Stimulated activated CD4-positive, alpha-beta T cell treated with anti-CD3 and anti-CD28 coated beads, Interleukin-1b, Interleukin-23, amount 100 ng/mL, for 1 hour (primary cell): ENCODE measurements at places on chromosomes 6 and 20.

GRCh38 chr20:56766528-56766927, 137.4 kb downstream of the TFAP2C start:
- DNase-seq, result no peak

GRCh38 chr6:135801755-135802465, 49.6 kb upstream of the PDE7B start:
- DNase-seq, result no peak

- no peak for DNase-seq
Measured at GRCh38 chr20:17223553-17223952, 3.3 kb upstream of the PCSK2 start.

DNA sequence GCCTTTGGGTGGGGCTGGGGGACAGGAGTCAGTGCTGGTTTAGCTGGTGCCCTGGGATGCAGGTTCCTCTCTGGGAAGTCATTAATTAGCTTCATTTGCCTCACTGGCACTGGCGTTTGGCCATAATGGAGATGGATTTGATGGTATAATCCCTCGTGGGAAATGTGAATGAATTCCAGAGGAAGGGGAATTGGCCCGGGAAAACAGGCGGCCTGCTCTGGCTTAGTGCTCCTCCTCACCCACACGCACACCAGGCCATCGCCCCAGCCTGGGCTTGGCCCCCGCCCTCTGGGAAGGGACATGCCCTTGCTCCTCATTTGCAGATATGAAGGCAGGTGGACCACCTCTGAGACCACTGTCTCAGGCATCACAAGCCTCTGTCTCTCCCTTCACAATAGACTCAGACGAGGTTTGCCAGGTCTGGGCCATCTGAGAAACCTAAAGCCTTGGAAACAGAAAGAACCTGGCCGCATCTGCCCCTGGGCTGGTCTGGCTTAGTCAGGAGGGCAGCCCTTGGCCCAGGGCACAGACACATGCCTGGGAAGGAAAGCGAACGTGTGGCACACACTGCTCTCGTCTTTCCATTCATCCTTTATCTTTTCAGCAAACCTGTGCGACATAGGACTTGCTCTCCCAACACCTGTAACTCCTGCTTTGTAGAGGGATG, 199.2 kb upstream of the CDH4 start:
- no peak for DNase-seq
